Fibroblast of the conjunctiva (primary cell): ENCODE measurements at places on chromosomes 6 and 20.

GRCh38 chr6:90204327-90205056 lies 92.2 kb downstream of the BACH2 start:
- no peak for DNase-seq

DNA sequence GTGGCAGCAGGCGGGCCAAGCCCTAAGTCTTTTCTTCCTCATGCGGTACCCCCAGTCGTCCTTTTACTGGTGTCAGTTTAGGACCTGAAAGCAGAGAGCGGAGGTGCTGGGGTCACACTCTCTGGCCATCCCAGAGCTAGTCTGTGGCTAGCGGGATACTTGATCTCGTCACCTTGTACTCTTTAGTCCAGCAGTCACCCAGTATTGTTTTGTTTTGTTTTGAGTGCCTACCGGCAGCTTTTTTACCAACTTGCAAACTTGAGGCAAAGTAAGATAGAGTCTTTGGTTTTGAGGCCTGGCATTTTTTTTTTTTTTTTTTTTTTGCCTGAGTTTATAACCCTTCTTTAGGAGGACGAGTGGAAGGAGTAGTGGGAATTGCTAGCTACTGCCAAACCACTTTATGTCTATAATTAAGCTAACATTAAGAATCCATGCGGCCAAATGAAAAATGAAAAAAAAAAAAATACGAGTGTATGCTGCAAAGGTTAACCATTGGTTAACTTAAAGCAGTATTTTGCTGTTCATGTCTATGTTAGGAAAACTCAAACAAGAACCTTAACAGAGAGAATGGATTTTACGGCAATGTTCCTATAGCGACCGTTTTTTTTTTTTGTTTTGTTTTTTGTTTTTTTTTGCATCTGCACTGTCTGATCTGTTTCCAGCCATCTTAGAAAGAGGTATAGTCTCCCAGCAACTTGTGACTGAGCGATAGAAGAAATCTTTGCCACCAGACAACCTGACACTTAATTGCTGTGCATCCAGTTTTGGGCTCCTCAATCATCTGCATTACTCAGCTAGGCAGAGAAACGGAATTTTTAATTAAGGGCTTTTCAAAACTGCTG lies 56.9 kb downstream of the FAM217A start:
- DNase-seq: no peak

- peak; percentile 45 for DNase-seq
Observed at GRCh38 chr20:13149371-13150105, 71.5 kb upstream of the ISM1 start.

- no peak for DNase-seq
Observed at GRCh38 chr6:47832386-47833100, 50.7 kb downstream of the OPN5 start.

DNA sequence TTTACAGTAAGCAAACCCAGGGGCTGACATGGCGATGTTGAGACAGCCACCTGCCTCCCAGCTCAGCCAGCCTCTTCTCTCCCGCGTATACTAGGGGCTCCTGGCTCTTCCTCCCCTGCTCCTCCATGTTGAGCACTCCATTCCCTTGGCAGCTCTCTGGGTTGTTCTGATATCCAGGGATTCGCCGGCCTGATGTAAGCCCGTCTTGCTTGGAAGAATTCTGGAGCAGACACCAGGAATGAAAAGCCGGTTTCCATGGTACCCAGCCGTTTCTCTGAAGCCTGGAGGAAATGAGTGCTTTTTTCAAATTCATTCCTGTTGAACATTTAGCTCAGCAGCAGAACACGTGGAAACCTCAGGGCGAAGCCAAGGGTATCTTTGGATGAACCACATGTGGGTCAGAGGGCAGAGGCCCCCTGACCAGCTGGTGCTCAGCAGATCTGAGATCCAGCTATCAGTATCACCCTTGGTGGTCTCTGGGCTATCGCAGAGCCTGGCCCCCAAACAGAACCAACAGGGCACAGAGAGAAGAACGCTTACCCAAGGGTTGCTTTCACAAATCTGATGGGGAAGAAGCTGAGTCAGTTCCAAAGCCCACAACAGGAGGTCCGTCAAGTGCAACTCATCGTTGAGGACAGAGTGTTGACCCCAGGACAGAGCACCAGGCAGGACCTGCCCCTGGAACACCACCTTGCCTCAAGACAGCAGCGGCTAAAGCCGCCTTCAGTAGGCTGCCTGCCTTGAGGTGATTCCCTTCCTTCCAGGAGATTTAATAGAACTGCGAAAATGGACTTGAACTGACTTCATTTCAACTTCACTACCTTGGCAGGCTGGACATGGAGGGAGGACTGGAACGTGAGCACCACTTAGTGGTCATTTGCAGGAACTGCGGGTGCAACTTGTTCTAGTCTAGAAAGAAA lies 96.1 kb upstream of the RIN2 start:
- DNase-seq: peak; percentile 71
